Activated CD4-positive, alpha-beta memory T cell treated with anti-CD3 and anti-CD28 coated beads, Interleukin-2, amount 10 ng/mL, durations not matched to agents 7 days and 5 days (primary cell): ENCODE measurements at places on chromosomes 13 and 19.

DNA sequence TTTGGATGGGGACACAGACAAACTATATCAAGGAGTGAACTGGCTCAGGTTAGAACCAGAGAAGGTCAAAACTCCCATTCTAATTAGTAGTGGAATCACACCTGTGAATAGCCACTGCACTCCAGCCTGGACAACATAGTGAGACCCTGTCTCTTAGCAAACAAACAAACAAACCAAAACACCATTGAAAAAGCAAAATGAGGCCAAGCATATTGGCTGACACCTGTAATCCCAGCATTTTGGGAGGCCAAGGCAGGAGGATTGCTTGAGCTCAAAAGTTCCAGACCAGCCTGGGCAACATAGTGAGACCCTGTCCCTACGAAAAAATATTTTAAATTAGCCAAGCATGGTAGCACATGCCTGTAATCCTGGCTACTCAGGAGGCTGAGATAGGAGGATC is 39.1 kb upstream of the UBAC2 start:
- H3K27ac ChIP-seq = no peak overlapping the region
- H3K27me3 ChIP-seq = peaks cover 21% of the 10 kb centered on the region
- H3K4me1 ChIP-seq = peaks cover 2% of the 10 kb centered on the region
- no peak overlapping the region for H3K4me3 ChIP-seq
- no peak for DNase-seq

DNA sequence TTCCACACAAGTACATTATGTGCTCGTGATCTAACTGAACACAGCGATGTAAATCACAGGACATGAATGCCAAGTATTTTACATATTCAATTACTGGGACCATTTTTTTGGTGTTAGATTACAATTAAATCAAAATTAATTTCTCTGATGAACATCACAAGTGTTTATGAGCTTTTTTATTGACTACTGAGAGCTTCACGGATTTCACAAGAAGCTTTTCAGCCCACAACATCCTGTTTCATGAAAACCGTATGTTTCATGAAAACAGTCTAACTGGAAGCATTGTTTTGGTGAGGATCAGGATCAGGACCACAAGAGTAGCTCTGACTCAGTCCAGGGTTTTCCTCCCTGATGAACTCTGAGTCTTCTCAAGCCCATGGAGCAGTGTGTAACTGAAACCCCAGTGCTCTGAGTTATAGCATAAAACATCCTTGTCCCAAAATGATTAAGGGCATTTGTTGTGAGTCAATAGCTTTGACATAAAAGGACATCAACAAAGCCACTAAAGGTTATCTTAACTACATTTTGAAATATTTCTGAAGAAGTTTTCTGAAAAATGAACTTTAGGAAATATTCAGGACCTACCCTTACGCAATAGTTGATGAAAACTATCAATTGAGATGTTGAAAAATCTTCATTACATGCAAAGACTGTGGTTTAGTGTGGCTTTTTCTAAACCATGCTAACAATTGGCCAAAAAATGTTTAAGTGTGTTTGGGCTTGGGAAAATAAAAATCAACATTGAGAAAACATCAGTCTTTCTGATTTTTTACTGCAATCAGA is 49.3 kb downstream of the UFM1 start:
- H3K4me3 ChIP-seq = no peak overlapping the region
- peaks cover 3% of the 10 kb centered on the region for H3K4me1 ChIP-seq
- no peaks in the 10 kb centered on the region for H3K27me3 ChIP-seq
- no peak overlapping the region for H3K27ac ChIP-seq
- H3K36me3 ChIP-seq = no peaks in the 10 kb centered on the region

- H3K4me1 ChIP-seq = peaks cover 54% of the 10 kb centered on the region
- DNase-seq = no peak
- H3K27ac ChIP-seq = no peak overlapping the region
- H3K36me3 ChIP-seq = peaks cover 9% of the 10 kb centered on the region
These were observed 4.6 kb downstream of the ICAM5 start for GRCh38 chr19:10294368-10294697.

DNA sequence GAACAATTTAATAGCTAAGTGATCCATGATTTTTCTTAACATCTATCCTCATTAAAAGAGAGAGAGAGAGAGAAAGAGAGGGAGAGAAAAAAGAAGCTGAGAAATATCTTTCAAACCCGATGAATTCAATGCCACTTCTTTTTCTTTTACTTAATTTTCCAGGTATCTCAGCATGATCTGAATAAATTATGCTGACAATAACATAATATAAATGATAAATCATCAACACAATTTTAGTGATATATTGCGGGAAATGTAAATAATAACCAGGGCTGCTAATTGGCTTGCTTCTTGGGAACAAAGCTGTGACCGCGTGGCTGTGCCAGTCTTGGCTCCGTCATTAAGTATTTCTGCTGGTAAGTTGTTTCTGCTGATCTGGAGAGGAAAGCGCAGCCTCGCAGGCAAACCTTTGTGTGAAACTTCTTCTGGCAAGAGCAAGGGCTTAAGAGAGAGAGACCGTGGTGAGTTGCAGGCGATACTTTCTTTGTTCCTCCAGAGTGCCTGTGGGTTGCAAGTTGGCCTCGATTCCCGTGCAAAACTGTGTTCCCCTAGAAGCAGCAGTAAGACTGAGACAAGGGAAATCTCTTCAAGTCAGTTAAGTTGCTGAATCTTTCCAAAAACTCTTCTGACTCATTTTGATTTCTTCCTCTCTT is 489.1 kb upstream of the TSHZ3 start:
- no peak overlapping the region for H3K4me3 ChIP-seq
- H3K27me3 ChIP-seq = no peaks in the 10 kb centered on the region
- no peaks in the 10 kb centered on the region for H3K4me1 ChIP-seq
- no peak overlapping the region for H3K27ac ChIP-seq

DNA sequence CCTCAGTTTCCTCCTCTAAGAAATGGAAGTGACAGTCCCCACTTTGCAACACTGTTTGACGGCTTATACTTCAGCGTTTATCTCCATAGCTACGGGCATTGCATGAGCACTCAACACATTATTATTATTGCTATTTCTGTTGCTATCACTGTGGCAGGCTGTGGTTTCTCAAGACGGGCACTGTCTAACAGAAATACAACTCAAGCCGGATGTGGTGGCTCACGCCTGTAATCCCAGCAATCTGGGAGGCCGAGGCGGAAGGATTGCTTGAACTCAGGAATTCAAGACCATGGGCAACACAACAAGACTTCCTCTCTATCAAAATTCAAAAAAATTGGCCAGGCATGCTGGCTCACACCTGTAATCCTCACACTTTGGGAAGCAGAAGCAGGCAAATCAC is 4.9 kb upstream of the ZSWIM4 start:
- DNase-seq = peak; percentile 47
- H3K36me3 ChIP-seq = no peaks in the 10 kb centered on the region
- H3K27ac ChIP-seq = peak overlapping the region; percentile 90
- peak overlapping the region; percentile 43 for H3K4me3 ChIP-seq

DNA sequence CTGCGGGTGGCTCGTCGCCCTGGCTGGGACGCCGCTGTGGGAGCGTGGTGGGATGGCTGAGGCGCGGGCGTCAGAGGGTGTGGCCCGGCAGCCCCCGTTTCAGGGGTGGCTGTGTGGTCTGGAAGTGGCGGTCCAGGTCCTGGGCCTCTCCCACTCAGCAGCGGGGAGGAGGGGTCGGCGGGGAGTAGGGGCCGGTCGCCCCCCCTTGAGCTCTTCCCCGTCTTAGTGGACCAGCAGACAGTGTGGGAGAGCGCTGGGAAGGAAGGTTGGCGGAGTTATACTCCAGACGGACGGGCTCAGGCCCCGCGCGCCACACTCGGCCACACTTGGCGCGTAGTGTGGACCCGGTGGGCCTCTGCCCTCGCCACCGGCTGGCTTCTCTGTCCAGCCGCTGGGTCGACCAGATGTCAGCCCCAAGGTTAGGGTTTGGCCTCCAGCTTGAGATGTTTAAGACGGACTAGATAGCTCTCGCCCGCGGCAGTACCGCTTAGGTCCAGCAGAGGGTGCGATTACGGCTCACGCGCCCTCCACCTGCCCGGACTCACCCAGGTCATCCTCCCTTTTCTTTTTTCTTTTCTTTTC is 21.7 kb upstream of the ZNF429 start:
- no peak overlapping the region for H3K4me3 ChIP-seq
- H3K27me3 ChIP-seq = no peaks in the 10 kb centered on the region
- peak; percentile 57 for DNase-seq
- H3K36me3 ChIP-seq = peaks cover 9% of the 10 kb centered on the region
- H3K4me1 ChIP-seq = no peaks in the 10 kb centered on the region
- H3K27ac ChIP-seq = no peak overlapping the region

DNA sequence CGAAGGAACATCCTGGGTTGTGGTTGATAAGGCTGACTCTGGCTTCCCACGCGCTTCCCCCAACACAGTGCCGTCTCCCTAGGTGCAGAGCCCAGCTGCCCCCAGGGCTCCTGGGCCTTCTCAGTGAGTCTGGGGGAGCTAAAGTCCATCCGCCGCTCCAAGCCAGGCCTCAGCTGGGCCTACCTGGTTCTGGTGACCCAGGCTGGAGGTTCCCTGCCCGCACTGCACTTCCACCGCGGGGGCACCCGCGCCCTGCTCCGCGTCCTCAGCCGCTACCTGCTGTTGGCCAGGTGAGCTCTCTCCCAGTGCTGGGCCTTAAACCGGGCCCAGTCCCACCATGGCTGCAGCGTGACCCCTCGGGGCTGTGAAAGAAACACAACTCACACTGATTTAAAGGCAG is 3.7 kb downstream of the TBC1D17 start:
- peaks cover 18% of the 10 kb centered on the region for H3K4me1 ChIP-seq
- H3K36me3 ChIP-seq = peaks cover 53% of the 10 kb centered on the region
- no peak overlapping the region for H3K27ac ChIP-seq
- no peak overlapping the region for H3K4me3 ChIP-seq
- no peak for DNase-seq

GRCh38 chr13:32837307-32837972 is 178.8 kb upstream of the KL start:
- no peak overlapping the region for H3K4me3 ChIP-seq
- H3K27me3 ChIP-seq = peaks cover 9% of the 10 kb centered on the region
- no peaks in the 10 kb centered on the region for H3K36me3 ChIP-seq
- DNase-seq = no peak
- H3K27ac ChIP-seq = no peak overlapping the region

GRCh38 chr13:113024466-113024865 is 55.5 kb downstream of the MCF2L start:
- H3K4me1 ChIP-seq = no peaks in the 10 kb centered on the region
- no peak overlapping the region for H3K27ac ChIP-seq

DNA sequence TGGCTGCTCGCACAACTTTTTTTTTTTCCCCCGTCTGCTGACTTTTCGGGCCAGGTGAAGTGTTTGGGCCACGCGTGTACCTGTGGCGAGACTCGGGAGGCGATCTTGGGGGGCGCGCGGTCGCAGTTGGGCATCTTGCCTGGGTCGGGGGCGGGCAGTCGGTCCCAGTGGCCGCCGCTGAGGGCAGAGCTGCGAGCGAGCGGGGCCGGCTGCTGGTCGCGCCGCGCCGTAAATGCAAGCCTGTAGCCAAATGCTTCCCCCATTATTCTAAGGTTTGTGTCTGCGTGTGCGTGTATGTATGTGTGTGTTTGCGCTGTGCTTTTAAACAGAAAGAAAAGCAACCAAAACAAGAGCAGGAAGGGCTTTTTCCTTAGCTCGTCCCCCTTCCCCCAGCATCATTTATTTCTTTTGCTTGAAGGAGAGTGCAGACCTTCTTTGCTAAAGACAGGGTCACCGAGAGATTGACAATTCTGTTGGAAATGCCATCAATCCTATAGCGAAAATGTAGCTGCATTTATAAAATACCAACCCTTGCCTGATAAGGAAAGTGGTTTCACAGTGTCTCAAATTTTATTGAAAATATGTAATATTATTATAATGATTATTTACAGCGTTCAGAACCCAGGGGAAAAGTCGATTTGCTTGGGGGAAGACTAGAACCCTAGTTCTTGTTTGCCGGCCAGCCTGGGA is 143.2 kb upstream of the ZNF536 start:
- H3K36me3 ChIP-seq = peaks cover 7% of the 10 kb centered on the region
- peak overlapping the region; percentile 41 for H3K4me3 ChIP-seq
- peaks cover 23% of the 10 kb centered on the region for H3K4me1 ChIP-seq

- no peak for DNase-seq
- H3K4me1 ChIP-seq = peaks cover 3% of the 10 kb centered on the region
- H3K27me3 ChIP-seq = peaks cover 36% of the 10 kb centered on the region
- peak overlapping the region; percentile 48 for H3K4me3 ChIP-seq
- H3K36me3 ChIP-seq = no peaks in the 10 kb centered on the region
- no peak overlapping the region for H3K27ac ChIP-seq
These were observed 8.1 kb upstream of the SDHAF1 start for GRCh38 chr19:35986664-35987570.

DNA sequence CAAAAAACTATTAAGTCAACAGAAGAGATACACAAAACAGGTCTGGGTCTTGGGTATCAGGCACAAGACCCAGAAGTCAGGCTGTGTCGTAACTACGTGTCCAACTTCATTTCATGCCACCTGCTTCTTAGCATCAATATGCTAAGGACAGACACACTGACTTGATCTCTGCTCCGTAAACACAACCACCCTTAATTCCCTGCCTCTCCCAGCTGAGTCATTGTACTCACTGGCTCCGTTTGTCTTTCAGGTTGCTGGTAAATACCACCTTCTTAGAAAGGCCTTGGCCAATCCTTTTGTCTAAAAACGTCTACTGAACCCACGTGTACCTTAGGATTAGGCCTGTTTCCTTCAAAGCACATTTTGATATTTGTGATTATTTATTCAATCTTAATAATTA is 726.2 kb downstream of the PCDH9 start:
- no peak for DNase-seq
- H3K4me3 ChIP-seq = no peak overlapping the region
- no peaks in the 10 kb centered on the region for H3K27me3 ChIP-seq
- H3K27ac ChIP-seq = no peak overlapping the region

- peak overlapping the region; percentile 95 for H3K27ac ChIP-seq
- H3K4me1 ChIP-seq = peaks cover 51% of the 10 kb centered on the region
- H3K36me3 ChIP-seq = peaks cover 83% of the 10 kb centered on the region
- DNase-seq = peak; percentile 72
These were observed 14.0 kb downstream of the MOB3A start for GRCh38 chr19:2081873-2082810.

DNA sequence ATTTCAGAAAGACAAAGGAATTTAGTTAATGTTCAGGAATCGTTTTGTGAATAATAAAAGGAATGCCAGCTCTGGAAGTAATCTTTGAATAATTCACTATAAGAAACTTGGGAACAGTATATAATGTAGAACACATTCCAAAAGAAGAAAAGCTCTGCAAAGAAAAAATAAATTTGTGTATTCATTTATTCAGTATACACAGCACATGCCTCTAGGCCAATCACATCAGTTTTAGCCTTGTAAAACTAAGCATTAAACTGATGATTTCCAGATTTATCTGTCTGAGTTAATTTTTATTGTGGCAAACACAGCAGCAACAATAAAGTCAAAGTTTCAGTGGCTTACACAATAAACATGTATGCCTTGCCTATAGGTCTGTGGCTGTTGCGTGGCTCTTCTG is 5.7 kb upstream of the RXFP2 start:
- H3K4me3 ChIP-seq = no peak overlapping the region
- peaks cover 11% of the 10 kb centered on the region for H3K27me3 ChIP-seq
- DNase-seq = no peak

- DNase-seq = no peak
- peaks cover 56% of the 10 kb centered on the region for H3K27me3 ChIP-seq
- no peak within 1 kb of the TSS for H3K4me3 ChIP-seq
- H3K4me1 ChIP-seq = peaks cover 5% of the 10 kb centered on the region
- no peak within 1 kb of the TSS for H3K27ac ChIP-seq
These were observed at the start of gene SLC15A1 for GRCh38 chr13:98752467-98753290. SLC15A1 (minus strand) TSS chr13:98752672; CDS start chr13:98752598, 74 bp downstream.

GRCh38 chr13:45433381-45433790 is 15.2 kb upstream of the SLC25A30 start:
- no peak for DNase-seq
- H3K27me3 ChIP-seq = no peaks in the 10 kb centered on the region
- no peaks in the 10 kb centered on the region for H3K36me3 ChIP-seq
- peaks cover 2% of the 10 kb centered on the region for H3K4me1 ChIP-seq
- no peak overlapping the region for H3K4me3 ChIP-seq
- no peak overlapping the region for H3K27ac ChIP-seq
